ENCODE measurements at places on chromosomes 4 and X. TPM values are rescaled to one million over a fixed set of nuclear protein-coding genes. Genes with fewer than 3 reads are reported as not detected.

IL15 gene
- polyA plus RNA-seq: 1.8 TPM

DNA sequence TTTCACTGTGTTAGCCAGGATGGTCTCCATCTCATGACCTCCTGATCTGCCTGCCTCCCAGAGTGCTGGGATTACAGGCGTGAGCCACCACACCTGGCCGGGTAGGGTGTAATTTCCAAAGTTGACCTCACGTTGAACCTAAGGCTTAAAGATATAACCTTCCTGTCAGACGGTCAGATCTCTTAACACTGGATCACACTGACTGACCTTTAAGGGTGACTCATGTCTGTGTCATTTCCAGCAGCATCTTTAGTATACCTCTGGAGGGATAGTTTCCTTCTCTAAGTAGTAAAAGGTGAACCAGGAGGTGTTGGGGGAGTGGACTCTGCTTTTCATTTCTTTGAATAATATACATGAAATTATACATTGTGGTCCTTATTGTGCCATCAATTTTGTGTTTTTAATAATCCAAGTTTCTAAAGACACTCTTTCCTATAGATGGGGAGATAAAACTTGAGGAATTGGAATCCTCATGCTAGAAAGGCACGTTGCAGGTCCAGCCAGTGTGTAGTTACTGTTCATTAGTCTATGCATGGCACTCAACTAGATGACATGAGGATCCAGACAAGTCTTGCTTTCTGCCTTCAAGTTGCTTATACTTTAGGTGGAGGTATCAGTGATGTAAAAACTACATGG is 45.7 kb downstream of the ARHGAP10 start:
- DNase-seq: no peak

DNA sequence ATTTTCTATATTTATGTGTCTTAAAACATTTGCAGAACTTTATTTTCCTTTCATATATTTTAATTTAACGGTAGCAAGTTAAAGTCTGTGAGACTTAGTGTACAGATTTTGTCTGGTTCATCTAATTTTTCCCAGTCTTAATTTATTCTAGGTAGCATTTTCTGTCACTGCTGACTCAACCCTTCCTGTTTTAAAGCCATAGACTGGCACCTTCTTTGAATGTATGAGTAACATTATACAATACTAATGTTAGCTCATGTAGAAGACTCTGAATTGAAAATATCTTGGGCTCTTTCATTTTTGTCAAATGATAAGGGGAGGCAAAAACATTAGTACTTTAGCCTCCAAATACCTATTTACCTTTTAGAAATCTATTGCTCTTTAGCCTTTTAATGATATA is 43.6 kb downstream of the BLTP1 start:
- DNase-seq: no peak

- no peak for DNase-seq
These were observed 74.4 kb upstream of the RBMX start for GRCh38 chrX:136954930-136955329.

GRCh38 chrX:46803140-46803539 is 33.7 kb upstream of the RP2 start:
- no peak for DNase-seq

MAGEB10 gene
- not detected for polyA plus RNA-seq

DNA sequence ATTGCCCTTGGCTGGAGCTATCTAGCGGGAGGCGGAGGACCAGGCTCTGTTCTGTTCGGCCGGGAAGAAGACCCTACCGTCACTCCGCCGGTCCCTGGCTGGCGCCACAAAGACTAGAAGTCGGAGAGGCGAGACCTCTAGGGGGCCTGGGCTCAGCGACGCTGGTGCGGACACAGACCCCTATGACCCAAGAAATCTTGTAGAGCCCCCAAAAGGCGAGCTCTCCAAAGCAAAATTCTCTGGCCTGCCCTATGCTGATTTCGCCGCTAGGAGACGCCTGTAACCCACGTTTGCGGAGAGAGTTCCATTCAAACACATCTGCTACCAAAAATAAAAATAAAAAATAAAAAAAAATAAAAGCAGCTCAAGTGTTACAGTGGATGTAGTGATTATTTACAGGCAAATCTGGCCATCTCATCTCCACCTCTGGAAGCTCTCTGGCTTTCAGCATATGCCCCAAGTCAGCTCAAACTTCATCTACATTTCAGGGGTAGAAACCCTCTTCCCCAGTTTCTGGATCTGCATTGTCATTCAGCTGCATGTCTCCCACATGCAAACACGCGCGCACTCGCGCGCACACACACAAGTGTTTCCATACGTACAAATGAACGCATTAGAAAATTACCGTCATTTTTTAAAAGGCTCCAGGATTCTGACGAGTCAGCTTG is 2.4 kb upstream of the PCDH10 start:
- no peak for DNase-seq

MORC4 gene
- 18.6 TPM for polyA plus RNA-seq

BCORL1 gene
- 20.8 TPM for polyA plus RNA-seq

DNA sequence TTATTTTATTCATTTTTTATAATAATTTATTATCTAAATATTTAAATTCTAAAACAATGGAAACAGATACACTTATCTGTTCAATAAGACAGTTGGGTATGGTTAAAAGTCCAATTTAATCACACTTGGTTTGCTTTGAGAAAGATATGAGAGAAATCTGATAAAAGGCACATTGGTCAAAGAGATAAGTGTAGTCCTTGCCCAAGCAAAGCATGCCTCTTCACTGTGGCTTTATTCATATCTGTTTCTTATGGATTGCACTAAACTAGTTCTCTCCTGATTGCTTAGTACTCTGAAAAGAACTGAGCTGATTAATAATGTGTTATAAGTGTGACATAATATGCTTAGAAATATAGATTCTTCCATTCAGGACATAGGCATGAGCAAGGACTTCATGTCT is 39.8 kb downstream of the CXCL1 start:
- DNase-seq: no peak

GRCh38 chr4:156497486-156497885 is 474.1 kb downstream of the PDGFC start:
- DNase-seq: no peak

GRCh38 chr4:39706334-39706733 is 8.4 kb downstream of the UBE2K start:
- DNase-seq: no peak

DNA sequence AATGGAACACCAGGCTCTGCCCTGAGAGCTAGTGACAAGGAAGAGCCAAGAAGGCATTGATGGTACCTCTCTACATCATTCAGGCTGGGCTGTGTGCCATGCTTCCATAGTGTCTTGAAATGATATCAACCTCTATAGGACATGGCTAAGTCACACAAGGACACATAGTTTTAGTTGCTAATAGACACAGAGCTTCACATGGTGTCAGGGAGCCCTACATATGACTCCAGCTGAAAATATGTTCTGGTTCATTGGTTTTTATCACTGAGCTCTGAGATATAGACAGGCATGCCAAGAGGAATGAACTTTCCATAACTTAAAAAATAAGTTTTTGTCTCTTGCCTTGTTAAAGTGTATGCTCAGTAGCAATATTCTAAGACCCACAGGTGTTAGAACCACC is 72.1 kb upstream of the PRKG2 start:
- no peak for DNase-seq

GRCh38 chr4:53618321-53618720 is 27.0 kb upstream of the LNX1 start:
- no peak for DNase-seq

DNA sequence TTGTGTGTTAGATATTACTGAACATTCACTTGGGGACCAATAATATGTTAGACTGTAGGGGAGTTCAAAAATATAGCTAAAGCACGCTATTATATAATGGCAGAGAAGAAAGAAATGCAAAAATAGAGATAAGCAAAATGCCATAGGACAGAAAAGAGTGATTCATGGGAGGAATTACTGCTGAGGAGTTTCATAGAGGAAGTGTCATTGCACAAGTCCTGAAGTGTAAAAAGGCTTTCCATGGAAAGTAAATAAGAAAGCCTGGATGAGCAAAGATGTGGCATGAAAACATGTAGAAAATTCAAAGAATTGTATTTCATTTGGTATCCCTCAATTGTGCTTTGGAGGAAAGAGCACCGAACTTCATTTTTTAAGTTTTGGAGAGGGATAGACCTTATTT is 14.5 kb downstream of the HMGB2 start:
- no peak for DNase-seq

DNA sequence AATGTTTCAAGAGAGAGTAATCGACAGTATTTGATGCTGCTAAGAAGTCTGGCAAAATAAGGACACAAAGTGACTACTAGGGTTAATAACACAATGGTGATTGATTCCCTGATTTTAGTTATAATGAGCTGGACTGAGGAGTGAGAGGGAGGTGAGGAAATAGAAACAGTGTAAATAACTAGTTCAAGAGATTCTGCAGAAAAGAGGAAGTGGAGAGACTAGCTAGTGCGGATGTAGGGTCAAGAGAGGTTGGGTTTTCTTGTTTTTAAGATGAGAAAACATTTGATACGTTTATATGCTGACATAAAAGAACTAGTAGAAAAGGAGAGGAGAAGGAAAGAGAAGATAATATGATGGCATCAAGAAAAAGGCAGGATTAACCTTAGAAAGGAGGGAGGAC is 12.2 kb upstream of the TRPC5 start:
- DNase-seq: no peak

DNA sequence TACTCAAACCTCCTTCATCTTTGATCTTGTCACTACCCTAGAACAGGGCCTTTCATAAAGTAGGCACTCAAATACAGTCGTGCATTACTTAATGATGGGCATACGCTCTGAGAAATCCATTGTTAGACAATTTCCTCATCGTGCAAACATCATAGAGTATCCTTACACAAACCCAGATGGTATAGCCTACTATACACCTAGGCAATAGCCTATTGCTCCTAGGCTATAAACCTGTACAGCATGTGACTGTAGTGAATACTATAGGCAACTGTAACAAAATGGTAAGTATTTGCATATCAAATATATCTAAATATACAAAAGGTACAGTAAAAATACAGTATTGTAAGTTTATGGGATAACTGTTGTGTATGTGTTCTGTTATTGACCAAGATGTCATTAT is 31.9 kb downstream of the CLDN2 start:
- no peak for DNase-seq

OTUD5 gene
- polyA plus RNA-seq: 65.5 TPM

- DNase-seq: no peak
These were observed 49.7 kb upstream of the NAP1L5 start for GRCh38 chr4:88747351-88747750.

MAGEA2B gene
- not detected for polyA plus RNA-seq

Measured in renal cortex interstitium (tissue), 15 donors.